ENCODE measurements at places on chromosomes 11 and 22. TPM values are rescaled to one million over a fixed set of nuclear protein-coding genes. Genes with fewer than 3 reads are reported as not detected.

- no peak for DNase-seq
These were observed 2.5 kb downstream of the APOL4 start for GRCh38 chr22:36199001-36199551.

GRCh38 chr11:61833926-61834277, 5.8 kb downstream of the FADS2 start:
- DNase-seq: no peak

GRCh38 chr22:47125603-47126002, 363.2 kb downstream of the TBC1D22A start:
- DNase-seq: no peak

Gene TRIM29
- polyA plus RNA-seq: 2.1 TPM

GRCh38 chr22:25437414-25438160, 126.9 kb upstream of the GRK3 start:
- DNase-seq: no peak

Gene OR4D5
- not detected for polyA plus RNA-seq

All from left renal pelvis (tissue), 4 donors.